ENCODE measurements at places on chromosomes 7 and 10.

- no peak for DNase-seq
Observed at GRCh38 chr10:103668351-103669242, 175.1 kb downstream of the NEURL1 start.

GRCh38 chr10:49309691-49310411, 10.9 kb downstream of the C10orf71 start:
- DNase-seq: no peak

- DNase-seq: no peak
Observed at GRCh38 chr7:22832401-22832800, 9.8 kb upstream of the TOMM7 start.

- DNase-seq: no peak
Observed at GRCh38 chr10:69716711-69717560, 84.8 kb upstream of the COL13A1 start.
